ENCODE measurements at places on chromosomes 7 and 10. TPM values are rescaled to one million over a fixed set of nuclear protein-coding genes. Genes with fewer than 3 reads are reported as not detected.

MYPN gene
- total RNA-seq, result 1.8 TPM

TCTN3 gene
- total RNA-seq, result 34.4 TPM

ANKRD2 gene
- 0.72 TPM for total RNA-seq

RADIL gene
- 0.29 TPM for total RNA-seq

ITPRID1 gene
- total RNA-seq, result not detected

SPDYE2 gene
- not detected for total RNA-seq

GPR15LG gene
- total RNA-seq, result not detected

ATG9B gene
- not detected for total RNA-seq

PAPSS2 gene
- 81.8 TPM for total RNA-seq

AKR1C2 gene
- total RNA-seq, result 46.0 TPM

AUTS2 gene
- 17.4 TPM for total RNA-seq

VAX1 gene
- total RNA-seq, result not detected

BZW2 gene
- 45.4 TPM for total RNA-seq

GNG11 gene
- total RNA-seq, result 8.8 TPM

RAB19 gene
- not detected for total RNA-seq

MGMT gene
- 18.3 TPM for total RNA-seq

ENTPD1 gene
- total RNA-seq, result 10.6 TPM

CHRM2 gene
- 1.2 TPM for total RNA-seq

SPDYE8 gene
- total RNA-seq, result not detected

HECW1 gene
- total RNA-seq, result 2.9 TPM

PDZD8 gene
- 38.3 TPM for total RNA-seq

FGFR2 gene
- 13.8 TPM for total RNA-seq

CPA1 gene
- 1.1 TPM for total RNA-seq

TDRD1 gene
- total RNA-seq, result 0.59 TPM

FRA10AC1 gene
- 8.7 TPM for total RNA-seq

GIMAP8 gene
- total RNA-seq, result not detected

SYPL1 gene
- 39.5 TPM for total RNA-seq

TMEM184A gene
- total RNA-seq, result under 0.01 TPM

GARIN1A gene
- total RNA-seq, result 2.1 TPM

CCDC172 gene
- not detected for total RNA-seq

OR9A2 gene
- total RNA-seq, result not detected

FAM25G gene
- total RNA-seq, result not detected

IFRD1 gene
- 107 TPM for total RNA-seq

NYAP1 gene
- under 0.01 TPM for total RNA-seq

TMEM270 gene
- total RNA-seq, result not detected

ZNF783 gene
- 13.4 TPM for total RNA-seq

ANXA8 gene
- total RNA-seq, result 0.72 TPM

FAS gene
- total RNA-seq, result 62.5 TPM

CFAP70 gene
- 1.2 TPM for total RNA-seq

PRLHR gene
- not detected for total RNA-seq

DPYSL4 gene
- 0.72 TPM for total RNA-seq

TAS2R5 gene
- 1.8 TPM for total RNA-seq

RELN gene
- 0.36 TPM for total RNA-seq

GRM3 gene
- not detected for total RNA-seq

AMZ1 gene
- 2.5 TPM for total RNA-seq

ZWINT gene
- total RNA-seq, result 6.8 TPM

SRGN gene
- 344 TPM for total RNA-seq
